ENCODE measurements at places on chromosomes 4 and X.

DNA sequence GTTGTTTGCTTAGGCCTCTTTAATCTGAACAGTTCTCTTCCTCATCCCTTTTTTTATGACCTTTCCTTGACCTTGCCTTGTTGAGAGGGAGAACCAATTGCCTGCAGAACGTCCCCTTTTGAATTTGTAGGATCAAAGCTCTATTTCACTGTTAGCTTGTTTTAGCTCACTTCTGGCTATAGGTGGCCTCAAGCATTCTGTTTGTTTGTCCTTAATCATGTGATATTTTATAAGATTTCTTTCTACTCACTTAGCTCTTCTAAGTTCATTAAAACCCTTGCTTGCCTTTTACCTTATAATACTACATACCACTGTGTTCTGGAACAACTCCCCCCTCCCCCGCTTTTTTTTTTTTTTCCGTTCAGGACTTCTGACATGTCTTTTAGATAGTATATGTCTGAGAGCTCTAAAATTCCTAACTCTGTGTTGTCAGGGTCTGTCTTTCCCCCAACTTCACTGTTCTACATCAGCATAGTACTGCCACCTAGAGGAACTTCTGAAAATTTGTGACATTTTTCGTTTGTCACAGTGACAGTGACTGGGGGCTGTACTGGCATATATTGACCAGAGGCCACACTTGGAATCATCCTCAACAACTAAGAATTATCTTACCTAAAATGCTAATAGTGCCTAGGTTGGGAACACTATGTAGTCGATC, 128.5 kb downstream of the LARP7 start:
- DNase-seq, result peak; percentile 17

DNA sequence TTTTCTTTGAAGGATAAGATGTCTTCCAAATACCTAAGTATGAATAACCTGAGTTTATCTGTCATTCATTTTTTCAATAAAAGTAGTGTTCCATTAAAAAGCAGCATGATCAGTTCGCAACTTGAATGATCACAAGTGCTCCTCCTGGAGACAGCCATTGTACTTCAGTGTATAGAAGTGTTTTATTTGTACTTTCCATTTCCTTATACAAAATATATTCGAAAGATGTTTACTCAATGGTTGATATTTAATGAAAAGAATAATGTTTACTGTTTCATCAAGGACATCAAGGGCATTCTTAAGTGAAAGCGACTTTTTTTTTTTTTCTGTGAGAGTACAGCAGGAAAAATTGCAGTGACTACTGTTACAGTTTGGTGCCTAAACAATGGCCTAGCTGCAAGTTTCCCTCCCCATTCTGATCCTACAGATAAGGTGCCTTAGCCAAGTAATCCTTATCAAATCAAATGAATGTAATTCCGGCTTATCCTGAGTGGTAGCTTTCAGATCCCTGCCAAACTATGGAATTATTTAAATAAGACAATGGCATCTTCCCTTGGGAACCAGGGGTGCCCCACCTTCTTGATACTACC, 69.0 kb upstream of the IL15 start:
- no peak for DNase-seq

GRCh38 chrX:29671421-29671820, 543.9 kb upstream of the MAGEB2 start:
- peak; percentile 66 for DNase-seq

GRCh38 chr4:24235618-24236017, 345.8 kb upstream of the PPARGC1A start:
- no peak for DNase-seq

DNA sequence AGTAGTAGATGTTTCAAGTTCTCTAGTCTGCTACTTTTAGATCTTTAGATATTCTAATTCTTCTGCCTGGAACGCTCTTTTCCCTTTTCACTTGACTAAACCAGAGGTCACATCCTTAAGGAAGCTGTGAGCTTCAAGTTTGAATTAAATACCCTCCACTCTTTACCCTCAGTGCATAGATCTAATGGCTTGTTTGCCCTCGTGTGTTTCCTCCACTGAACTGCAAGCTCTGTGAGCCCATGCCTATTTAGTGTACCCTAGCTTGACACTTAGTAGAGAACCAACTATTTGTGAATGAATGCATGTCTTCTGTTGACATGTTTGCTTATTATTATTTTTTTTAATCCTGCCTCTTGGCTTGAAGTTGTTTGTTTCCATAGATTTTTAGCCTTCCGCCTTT, 138.3 kb downstream of the PDE5A start:
- DNase-seq, result peak; percentile 35

DNA sequence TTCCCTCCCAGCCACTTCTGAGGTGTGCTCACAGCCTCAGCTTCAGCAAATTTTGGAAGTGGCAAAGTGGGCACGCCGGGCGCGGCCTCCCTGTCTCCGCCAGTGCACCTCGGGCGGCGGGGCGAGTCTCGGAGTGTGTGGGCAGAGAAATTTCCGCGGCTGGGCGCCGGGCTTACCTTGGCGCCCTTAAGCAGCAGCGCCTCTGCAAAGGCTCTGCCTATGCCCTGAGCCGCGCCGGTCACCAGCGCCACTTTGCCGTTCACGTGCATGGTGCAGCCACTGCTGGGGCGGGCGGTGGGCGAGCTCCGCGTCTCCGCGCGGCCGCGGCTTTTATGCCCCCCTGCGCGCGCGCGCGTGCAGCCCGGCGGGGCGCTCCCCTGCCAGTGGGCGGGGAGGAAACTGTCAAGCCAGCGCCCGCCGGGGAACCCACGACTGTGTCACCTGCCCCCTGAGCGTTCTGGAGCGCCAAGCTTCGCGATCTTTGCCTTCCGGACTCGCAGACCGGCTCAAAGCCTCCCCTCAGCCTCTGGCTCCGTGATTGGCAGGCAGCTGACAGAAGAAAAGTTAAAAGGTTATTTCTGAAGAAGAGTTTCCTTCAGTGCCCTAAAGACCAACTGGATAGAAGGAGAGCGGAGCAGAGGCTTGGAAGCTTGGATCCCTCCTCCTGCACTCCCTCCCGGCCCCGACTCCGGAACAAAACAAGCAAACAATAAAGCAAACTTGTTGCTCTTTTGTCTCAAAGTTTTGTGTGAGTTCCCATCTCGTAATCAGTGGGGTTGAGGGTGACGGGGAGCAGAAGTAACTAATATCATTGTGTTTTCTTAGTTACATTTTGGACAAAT, at the start of gene HPGD:
TSS of gene HPGD (minus strand) at position 306 of the 842 bp plus-strand sequence. CDS start at position 269, 37 bp downstream.
- peak; percentile 20 for DNase-seq

DNA sequence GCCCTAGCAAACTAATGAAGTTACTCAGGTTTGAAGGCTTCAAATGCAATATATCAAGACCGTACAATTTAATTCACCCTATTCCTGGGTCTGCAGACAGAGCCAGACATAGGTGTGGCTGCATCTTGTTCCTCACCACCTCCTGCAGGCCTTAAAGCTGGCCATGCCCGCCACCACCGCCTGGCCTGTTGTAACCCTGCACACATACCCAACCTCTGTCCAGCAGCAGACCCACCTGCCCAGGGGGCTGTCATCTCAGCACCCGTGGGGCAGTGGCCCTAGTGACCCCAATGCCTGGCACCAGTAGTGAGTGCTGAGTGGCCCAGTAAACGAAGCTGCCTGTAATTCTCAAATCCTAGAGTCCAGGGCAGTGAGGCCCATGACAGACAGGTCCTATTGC, 40.7 kb downstream of the ZBTB49 start:
- DNase-seq, result no peak

- DNase-seq, result no peak
Observed at GRCh38 chrX:114047558-114047957, 536.3 kb upstream of the HTR2C start.

DNA sequence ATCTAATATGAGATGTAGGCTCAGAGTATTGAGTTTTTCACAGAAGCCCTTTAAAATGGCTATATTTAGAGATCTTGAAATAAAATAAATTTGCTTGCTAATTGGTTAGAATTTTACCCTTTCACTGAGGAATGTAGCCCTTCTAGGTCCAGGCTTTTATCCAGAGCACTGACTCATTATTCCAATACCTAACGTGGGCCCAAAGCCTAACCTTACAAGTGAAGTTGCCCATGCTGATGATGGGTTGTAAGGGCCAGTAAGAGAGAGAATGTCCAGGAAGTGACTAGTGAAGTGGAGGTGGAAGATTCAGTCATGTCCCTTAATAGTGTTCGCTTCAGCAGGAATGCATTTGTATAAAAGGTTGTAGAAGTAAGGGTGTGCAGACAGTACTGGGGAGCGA, 155.9 kb downstream of the STIM2 start:
- DNase-seq, result peak; percentile 37

GRCh38 chr4:146486565-146486964, 35.2 kb downstream of the SLC10A7 start:
- DNase-seq, result no peak

DNA sequence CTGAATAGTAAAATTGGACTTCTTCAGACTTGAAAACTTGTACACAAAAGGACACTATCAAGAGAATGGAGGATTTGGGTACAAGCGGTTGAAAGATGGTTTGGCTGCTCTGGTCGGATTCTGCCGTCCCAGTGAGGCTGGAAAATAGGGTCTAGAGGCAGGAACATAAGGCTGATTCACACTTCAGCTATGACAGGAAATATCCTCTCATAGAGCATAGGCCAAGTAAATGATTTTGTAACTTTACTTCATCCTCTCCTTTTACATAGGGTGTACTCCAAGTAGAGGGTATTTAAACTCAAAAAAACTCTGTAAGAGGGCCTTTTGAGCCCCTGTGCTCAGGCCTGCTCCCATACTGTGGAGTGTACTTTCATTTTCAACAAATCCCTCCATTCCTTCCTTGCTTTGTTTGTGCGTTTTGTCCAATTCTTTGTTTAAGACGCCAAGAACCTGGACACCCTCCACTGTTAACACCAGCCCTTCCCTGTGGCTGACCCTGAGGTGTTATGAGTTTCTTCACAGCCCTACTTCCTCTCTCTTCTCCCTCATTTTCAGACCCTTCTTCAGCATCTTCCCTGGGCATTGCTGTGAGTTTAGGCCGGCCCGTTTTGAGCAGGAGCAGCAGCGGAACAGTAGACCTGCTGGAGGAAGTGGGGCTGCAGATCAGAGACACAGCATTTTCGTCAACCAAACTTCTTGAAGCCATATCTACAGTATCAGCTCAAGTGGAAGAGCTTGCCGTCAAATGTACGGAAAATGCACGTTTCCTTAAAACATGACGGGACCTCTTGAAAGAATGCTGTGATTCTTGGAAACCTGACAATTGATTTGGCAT, 7.2 kb downstream of the PGAM4 start:
- no peak for DNase-seq

- DNase-seq, result peak; percentile 25
Observed at GRCh38 chr4:69835766-69836165, 24.2 kb downstream of the SULT1E1 start.

GRCh38 chr4:5962416-5962815, 55.8 kb downstream of the C4orf50 start:
- DNase-seq, result no peak

DNA sequence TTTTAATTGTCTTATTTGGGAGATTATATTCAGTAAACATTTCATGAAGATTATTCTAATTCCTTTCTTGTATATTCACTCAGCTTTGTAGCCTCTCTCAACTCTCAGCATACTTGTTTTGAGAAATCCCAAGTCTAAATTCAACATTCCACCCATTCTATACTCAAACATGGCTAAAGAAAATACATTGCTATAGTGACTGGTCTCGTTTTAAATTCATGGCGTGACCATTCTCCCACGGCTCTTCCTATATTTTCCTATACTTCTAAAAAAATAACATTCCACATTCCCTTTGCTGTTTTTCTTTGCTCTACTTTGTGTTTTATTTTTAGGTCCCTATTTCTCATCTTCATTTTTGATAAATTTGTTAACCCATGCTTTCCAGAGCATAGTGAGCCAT, 49.2 kb upstream of the UGT2A1 start:
- DNase-seq, result no peak

GRCh38 chr4:182067828-182068227, 175.4 kb upstream of the TENM3 start:
- no peak for DNase-seq

DNA sequence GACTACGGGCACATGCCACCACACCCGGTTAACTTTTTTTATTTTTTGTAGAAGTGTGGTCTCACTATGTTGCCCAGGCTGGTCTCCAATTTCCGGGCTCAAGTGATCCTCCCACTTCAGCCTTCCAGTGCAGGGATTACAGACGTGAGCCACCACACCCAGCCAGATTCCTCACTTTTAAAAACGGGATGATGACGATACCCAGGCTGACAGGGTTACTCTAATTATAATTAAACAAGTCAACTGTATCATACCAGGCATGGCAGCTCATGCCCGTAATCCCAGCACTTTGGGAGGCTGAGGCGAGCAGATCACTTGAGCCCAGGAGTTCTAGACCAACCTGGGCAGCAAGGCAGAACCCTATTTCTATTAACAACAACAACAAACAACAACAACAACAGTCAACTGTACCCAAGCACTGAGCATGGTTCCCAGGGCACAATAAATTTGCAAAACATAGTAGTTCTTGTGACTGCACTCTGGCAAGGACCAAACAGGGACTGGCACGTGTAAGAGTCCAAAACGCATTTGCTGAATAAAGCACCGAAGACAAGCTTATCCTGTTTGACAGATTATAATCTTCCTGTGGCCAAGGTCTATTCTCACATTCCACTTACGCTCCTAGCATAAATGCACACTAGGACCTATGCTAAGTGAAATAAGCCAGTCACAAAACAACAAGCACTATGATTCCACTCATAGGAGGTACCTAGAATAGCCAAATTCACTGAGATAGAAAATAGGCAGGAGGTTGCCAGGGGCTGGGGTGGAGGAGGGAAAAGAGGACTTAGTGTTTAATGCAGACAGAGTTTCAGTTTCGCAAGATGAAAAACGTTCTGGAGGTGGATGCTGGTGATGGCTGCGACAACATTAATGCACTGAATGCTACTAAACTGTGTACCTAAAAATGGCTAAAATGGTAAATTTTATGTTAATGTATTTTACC, 77.5 kb downstream of the IRF2 start:
- DNase-seq, result no peak

- DNase-seq, result no peak
Observed at GRCh38 chr4:96407225-96407624, 567.3 kb downstream of the PDHA2 start.

DNA sequence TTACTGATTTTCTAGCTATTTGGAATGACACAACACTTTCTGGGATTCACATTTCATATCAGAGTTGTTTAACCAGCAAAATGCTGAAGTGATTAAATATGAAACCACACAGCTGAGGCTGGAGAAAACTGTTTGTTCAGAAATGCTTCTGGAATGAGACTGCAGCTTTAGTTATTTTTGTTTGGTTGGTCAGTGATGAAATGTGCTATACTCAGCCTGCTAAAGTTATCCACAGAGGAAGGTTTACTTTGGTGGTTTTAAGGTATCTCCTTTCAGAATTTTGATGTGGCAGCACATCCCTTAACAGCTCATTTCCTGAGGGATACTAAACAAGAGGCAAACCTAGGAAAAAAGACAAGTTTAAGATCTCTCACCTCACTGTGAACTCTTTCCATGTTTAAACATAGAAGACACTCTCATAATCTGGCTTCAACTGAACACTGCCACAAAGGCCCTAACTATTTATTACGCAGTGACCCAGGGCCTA, 106.6 kb upstream of the PDE5A start:
- peak; percentile 94 for DNase-seq

GRCh38 chrX:154718616-154719015, 32.3 kb downstream of the GAB3 start:
- DNase-seq, result no peak

DNA sequence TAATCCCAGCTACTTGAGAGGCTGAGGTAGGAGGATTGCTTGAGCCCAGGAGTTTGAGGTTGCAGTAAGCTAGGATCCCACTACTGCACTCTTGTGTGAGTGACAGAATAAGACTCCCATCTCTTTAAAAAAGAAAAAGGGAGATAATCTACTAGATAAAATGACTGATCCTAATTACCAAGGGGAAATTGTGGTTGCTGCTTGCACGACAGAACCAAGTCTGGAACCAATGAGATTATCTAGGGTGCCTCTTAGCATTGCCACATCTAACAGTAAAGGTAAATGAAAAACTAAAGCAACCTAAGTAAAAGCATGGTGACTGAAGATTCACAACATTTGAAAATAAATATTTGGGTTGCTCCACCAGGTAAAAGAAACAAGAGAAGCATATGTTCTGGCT, 185.1 kb downstream of the PDHA2 start:
- DNase-seq, result no peak
